NCI-H82 (cell line): ENCODE measurements at places on chromosomes 16 and 17.

GRCh38 chr17:35002876-35003551 is 22.7 kb downstream of the LIG3 start:
- no peak for DNase-seq

GRCh38 chr16:16096121-16096857 is 127.0 kb downstream of the ABCC6 start:
- no peak for DNase-seq

- no peak for DNase-seq
Measured at GRCh38 chr16:87012954-87013938, 303.9 kb downstream of the C16orf95 start.

GRCh38 chr16:74734361-74735161 is 33.9 kb upstream of the MLKL start:
- DNase-seq: no peak

GRCh38 chr17:1511756-1512321 is 4.6 kb downstream of the INPP5K start:
- peak; percentile 29 for DNase-seq

DNA sequence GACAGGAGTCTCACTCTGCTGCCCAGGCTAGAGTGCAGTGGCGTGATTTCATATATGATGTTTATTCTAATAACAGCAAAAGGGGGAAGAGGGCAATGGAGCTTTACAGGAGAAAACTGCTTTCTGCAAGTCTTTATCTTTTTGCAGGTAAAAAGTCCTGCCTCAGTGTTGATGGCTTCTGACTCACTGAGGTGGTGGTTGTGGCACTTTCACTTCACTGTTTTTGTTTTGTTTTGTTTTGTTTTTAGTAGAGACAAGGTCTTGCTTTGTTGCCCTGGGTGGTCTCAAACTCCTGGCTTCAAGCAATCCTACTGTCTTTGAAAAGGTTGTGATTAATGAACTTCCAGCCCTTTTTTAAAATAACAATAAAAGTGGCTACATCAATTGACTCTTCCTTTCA is 68.0 kb upstream of the TBC1D3K start:
- DNase-seq: no peak

- DNase-seq: peak; percentile 46
Measured at GRCh38 chr16:3458278-3458851, 14.9 kb downstream of the NAA60 start.

DNA sequence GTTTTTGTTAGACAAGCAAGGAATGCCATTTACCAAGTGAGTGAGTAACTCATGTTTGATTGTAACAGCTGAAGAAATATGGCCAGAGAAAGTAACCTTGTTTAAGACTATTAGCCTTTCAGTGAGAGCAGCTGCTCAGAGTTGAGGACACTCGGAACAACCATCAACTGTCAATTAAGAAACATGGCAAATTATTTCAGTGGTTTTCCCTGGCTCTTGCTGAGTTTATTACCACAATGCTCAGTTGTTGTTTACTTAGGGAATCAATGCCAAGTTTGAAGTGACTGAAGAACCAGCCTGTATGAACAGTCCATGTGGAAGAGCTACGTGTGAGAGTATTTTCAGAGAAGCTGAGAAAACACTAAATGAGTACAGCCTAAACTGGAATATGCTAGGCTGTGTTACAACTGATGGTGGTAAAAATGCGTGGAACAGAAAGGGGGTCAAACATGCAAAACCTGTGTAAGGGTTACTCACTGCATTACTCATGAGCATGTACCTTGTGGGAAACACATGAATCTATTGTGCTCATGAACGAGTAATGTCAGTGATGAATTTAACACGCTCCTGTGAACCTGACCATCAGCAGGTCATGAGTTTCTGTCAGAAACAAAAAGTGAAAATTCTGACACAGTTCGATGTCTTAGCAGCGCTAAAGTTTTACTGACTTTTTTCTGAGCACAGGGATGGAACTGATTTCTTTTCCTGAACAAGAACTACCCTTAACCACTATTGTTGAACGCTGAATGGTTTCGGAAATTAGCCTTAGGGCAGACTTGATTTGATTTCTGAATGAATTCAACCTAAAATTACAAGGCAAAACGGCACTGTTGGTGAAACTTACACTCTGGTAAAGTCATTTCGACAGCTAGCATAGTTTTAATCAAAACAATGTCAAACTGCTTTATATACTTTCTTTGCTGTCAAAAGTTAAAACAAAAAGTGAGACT is 33.5 kb downstream of the GNA13 start:
- DNase-seq: no peak

DNA sequence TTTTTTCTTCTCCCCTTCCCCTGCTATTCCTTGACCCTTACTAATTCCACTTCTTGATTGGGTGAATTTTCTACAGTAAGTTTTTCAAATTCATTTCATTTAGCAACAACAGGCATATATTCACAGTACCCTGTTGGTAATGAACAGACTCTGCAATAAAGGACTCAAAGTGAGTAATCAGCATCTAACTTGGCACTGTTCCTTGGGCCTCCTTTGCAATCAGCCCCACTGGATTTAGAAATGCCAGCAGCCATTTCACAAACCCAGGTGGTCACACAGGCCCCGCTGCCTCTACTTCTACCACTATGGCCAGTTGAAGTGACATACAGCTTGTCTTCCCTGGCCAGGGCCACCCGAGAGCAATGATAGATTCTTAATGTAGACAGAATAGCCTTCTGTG is 113.8 kb downstream of the CYB561 start:
- no peak for DNase-seq

DNA sequence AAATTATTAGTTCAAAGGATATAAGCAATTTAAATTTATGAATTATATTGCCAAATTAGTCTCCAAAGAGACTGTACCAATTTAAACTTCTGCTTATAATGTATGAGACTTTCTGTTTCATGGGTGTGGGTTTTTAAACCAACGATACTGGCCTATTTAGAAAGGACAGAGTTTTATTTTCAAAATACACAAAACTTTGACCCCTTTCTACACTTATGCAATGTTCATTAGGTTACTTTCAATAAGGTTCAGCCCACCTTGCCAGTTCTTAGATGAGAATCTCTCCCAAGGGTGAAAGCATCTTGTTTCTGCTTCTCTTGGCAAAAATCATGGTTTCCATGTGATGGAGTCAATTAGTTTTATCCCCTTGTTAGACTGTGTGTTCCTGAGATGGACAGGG is 84.7 kb downstream of the MYO1D start:
- DNase-seq: no peak

DNA sequence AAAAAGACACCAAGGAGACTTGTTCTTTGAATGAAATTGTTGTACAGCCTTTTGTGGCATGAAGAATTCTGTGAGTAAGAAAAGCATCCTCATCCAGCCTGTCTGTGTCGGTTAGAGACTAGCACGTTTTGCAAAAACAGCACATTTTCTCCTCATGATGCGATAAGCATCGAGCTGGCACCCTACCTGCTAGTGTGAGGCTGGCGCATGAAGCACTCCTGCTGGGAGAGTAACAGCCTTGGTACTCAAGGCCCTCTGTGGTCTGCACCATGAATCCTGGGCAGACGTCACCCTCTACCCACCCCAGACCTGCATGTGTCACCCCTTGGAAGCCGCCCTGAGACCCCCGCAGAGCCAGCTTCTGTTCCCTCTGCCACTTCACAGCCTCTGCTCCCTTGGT is 92.6 kb upstream of the TMEM132E start:
- DNase-seq: no peak

DNA sequence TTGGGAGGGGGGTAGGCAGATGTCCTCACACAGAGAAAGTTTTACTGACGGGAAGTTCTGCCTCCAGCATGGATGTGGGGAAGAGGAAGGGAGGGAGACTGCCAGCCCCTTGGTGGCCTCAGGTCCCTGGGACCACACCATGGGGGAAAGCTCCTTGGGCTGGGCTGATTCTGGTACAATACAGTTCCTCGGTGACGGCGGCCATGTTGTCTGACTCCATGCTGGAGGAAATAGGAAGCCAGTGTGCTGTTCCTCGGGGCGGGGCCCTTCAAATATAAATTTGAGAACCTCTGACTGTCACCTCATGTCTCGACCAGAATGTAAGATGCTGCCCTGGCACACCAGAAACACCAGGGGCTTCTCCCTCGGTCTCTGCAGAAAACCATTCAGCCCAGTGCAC is 66.8 kb downstream of the CNGB1 start:
- no peak for DNase-seq

GRCh38 chr16:50526796-50527195 is 21.4 kb upstream of the NKD1 start:
- no peak for DNase-seq

- no peak for DNase-seq
Measured at GRCh38 chr16:64398793-64399192, 723.1 kb downstream of the CDH11 start.

DNA sequence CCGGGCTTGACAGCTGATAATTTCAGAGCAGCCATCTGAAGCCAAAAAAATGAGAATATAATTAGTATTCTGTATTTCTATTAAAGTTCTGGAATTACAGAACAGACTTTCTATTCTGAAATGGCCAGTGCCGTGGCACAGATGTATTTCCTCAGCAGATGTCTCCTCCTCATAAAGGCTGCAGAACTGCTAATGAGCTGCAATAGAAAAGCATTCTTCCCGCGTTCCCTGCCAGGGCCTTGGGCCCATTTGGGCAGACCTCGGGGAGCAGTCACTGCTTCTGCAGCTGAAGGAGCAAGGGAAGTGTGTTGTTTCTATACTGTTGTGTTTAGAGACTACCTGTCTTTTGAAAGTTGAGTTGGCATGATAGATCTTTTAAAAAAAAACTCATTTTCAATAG is 152.6 kb upstream of the CACNG5 start:
- no peak for DNase-seq

- DNase-seq: no peak
Measured at GRCh38 chr16:1137604-1138003, 15.3 kb upstream of the CACNA1H start.

DNA sequence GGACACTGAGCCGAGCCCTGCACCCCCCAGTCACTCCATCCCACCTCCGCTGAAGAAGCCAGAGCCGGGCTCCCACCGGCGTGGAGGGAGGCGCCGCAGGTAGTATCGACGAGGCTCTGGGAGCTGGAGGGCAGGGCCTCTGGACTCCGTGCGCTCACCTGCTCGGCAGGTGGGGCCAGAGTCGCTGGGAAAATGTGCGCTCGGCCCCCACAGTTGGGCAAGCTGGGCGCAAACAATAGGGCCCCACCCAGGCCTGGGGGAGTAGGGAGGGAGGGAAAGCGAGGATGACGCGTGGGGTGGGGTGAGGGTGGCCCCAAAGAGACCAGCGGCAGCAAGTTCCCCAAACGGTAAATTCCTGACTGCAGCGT is 668 bp downstream of the JUP start:
- DNase-seq: no peak

DNA sequence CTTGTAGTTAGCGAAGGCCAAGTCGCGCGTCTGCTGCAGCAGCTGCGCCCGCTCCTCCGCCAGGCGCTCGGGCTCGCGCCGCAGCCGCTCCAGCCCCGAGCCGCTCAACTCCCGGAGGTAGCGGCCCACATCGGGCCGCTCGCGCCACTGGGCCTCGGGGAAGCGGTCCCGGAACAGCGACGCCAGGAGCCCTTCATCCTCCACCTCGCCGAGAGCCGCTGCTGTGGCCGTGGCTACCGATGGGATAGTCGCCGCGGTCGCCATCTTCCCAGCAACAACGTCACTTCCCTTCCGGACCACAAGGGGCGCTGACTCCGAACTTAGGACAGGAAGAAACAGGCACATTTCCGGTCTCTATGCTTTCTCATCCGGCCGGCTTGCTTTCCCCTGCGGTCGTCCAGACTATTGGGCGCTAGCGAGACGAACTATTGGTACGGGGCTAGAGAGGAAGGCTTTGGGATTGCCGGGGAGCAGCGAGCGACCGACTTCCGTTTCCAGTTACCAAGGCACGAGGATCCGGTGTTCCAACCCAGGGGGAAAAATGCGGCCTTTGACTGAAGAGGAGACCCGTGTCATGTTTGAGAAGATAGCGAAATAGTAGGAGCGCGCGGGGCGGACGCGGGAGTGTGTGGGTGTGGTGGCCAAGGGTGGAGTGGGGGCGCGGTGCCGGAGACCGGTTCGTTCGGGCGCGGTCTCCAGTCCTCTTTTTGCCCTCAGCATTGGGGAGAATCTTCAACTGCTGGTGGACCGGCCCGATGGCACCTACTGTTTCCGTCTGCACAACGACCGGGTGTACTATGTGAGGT is at the start of the genes COG8 and NIP7:
TSS of gene COG8 (minus strand) at position 276 of the 806 bp plus-strand sequence. CDS start at position 264, 12 bp downstream.
TSS of gene NIP7 (plus strand) at position 484 of the 806 bp plus-strand sequence. CDS start at position 542, 58 bp downstream.
- DNase-seq: peak; percentile 99

DNA sequence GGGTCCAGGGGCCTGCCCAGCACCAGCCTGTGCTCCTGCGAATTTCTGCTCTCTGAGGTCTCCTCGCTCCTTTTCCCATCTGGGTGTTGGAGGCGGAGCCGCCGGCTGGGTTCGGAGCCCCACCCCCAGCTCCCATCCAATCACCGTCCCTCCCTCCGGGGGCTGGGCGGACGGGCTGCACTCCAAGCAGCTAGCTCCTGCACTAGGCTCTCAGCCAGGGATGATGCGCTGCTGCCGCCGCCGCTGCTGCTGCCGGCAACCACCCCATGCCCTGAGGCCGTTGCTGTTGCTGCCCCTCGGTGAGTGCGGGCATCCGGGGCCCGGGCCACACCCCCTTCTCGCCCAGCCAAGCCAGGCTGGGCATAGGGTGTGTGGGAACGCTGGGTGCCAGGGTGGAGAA is at the start of gene NRN1L:
TSS of gene NRN1L (plus strand) at position 202 of the 400 bp plus-strand sequence. CDS start at position 221, 19 bp downstream.
- DNase-seq: peak; percentile 93

- DNase-seq: peak; percentile 74
Measured at GRCh38 chr17:1966274-1967086, 58.7 kb downstream of the RTN4RL1 start.

DNA sequence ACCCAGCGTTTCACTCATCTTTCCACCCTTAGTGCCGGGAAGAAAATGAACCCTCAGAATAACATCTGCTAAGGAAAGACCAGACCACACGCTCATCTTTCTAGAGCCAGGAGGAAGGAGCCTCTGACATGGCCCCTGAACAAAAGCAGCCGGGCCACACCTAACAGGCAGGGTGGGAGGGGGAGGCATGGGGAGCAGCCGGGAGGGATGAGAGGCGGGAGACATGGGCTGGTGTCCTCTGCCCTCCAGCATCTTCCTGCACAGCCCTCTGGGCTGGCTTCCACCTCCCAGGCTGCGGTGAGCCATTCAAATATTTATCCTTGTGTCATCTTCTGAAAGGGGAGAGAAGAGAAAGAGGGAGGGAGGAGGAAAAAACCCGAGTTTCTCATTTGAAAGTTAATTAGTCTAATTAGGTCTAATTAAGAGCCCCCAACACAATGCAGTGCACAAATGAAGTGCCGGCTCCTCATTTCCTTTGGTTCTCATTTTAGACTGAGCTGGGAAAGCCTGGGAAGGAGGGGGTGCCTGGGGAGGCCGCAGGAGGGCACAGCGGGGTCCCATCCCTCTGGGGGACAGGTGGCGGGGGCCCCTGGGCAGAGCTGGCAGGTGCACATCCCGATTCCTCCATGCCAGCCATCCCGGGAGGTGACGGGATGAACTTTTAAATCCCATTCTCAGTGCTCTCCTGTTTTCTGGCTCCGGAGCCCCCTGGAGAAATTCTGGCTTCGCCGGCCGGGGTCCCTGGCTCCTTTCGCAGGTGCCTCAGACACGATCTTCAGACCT is 90.5 kb downstream of the ENGASE start:
- DNase-seq: no peak

GRCh38 chr16:23434380-23434779 is 18.6 kb downstream of the COG7 start:
- DNase-seq: peak; percentile 79
